ENCODE measurements at places on chromosomes 11 and 22.

- no peak for DNase-seq
Observed at GRCh38 chr11:126654886-126655806, 299.7 kb downstream of the ST3GAL4 start.

DNA sequence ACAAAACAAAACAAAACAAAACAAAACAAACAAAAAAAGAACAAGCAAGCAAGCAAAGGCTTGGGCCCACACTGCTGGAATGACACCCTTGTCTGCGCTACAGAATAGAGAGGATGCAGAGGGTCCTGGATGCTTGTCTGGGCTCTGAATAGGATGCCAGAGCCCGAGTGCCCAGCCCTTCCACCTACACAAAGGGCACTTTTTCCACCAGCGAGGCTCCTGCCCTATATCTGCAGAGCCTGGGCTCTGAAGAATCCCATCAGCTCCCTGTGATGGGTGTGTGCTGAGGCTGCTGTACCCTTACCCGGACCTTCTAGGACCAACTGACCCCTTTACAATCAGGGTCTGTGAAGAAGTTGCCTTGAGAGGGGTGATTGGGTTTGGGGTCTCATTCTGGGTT is 221.2 kb downstream of the DSCAML1 start:
- no peak for DNase-seq

DNA sequence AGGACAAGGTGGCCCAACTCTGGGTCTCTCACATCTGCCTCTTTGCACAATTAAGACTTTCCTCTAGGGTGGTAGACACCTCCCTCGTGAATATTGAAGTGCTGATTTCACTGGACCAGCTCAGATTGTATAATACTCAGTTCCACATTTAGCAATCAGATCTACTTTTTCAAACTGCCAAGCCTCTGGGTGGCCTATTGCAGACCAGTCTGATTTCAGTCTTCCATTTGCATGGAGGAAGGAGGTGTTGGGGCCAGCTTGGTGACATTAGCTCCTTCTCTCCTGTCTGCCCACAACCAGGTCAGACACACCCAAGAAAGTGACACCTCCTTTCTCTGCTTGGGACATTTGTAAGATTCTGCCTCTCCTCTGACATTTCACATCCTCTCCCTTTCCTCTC is 78.2 kb downstream of the PPFIBP2 start:
- no peak for DNase-seq

- DNase-seq, result no peak
Observed at GRCh38 chr11:13388741-13389140, 74.3 kb downstream of the BTBD10 start.

GRCh38 chr11:8258289-8258688 is 5.4 kb downstream of the LMO1 start:
- DNase-seq, result no peak

DNA sequence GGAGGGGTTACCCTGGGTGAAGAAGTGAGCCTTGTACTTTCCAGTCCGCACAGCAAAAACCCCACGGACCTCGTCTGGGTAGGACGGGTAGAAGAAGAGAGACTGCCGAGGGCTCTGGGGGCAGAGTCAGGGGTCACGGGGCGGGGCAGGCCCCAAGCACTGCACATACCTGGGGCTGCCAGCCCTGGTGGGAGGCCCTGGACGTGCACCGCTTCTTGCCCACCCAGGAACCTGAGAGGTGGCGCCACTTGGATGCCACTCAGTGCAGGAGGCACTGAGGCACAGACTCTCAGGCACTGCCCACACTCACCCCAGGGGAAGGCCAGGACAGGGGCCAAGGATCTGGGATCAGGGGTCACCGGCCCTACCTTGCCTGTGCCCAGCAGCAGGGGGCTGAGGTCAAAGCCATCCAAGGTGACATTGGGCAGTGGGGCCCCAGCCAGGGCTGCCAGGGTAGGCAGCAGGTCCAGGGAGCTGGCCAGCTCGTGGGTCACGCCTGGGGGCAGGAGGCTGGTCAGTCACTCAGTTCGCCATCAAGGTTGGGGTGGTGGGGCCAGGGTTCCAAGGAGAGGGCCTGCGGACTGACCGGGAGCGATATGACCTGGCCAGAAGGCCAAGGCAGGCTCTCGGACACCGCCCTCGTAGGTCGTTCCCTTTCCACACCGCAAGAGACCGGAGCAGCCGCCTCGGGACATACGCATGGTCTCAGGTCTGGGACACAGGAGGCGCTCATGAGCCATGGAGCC is 2.2 kb downstream of the ARSA start:
- no peak for DNase-seq

DNA sequence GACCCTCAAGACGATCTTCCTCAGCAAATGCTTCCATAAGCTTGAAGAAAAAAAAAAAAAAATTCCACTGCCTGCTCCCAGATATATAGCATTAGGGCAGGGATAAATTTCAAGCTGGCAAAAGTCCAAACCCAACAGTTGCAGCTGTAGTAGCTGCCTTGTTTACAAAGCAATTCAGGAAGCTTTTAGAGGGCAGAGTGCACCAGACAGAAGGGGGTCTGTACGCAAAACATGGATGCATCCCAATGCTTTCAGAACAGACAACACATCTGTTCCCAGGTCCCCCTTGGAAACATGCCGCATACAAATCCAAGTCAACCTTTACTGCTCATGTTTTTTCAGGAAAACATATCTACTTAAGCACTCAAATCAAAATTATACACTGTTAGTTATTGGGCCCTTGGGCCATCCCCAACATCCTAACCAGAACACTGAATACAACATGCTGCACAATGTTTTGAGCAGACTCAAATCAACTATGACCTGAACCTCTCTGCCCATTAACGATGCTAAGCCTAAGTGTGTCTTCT is 94.5 kb downstream of the CADM1 start:
- DNase-seq, result no peak

GRCh38 chr22:30485362-30485988 is 13.7 kb upstream of the SEC14L3 start:
- peak; percentile 54 for DNase-seq

Data from stimulated activated CD4-positive, alpha-beta T cell treated with anti-CD3 and anti-CD28 coated beads, Interleukin-15, amount 100 ng/mL, for 1 hour (primary cell).